Astrocyte (in vitro differentiated cells and primary cell): ENCODE measurements at places on chromosomes 7 and 10.

DNA sequence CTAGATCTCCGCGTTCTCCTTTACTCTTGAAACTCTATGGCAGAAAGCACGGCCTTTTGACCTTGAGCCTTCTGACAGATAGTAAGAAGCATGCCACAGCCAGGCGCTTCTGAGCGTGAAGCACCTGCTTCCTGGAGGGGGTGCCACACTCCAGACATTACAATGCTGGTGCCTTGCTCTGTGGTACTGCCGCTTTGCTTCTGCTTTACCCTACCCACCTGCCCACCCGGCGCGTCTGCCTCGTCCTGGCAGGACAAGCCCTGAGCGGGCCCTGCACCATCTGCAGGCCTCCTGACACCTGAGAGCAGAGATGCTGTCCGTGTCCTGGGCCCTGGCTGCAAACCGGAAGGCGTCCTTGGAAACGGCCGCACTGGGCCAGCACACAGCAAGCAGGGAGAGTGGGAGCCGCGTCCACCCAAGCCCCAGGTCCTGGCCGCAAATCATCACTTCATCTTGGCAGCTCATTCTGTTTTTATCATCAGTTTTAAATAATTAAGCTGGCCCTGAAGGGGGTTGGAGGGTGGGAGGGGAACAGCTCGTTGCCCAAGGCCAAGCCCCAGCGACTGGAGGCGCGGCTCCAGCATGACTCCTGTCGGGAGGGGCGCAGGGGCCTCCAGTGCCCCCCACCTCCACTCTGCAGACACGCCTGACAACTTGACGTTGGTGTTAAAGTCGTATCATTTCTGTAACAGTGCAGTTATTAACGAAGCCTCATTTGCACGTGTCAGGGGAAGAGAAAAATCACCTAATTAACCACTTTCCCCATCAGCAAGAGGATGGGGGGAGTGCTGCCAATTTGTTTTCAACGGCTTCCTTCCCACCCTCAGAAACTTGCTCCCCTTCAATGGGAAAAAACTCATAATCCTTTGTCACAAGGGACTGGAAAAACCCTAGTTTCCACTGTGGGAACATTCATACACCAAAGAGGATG lies 132.2 kb downstream of the MAD1L1 start:
- DNase-seq = no peak

GRCh38 chr7:82335927-82336326 lies 107.7 kb downstream of the CACNA2D1 start:
- peak; percentile 14 for DNase-seq

GRCh38 chr10:100684688-100685235 lies 60.6 kb upstream of the PAX2 start:
- DNase-seq = no peak

- DNase-seq = no peak
Measured at GRCh38 chr10:119139464-119140067, 25.9 kb downstream of the SFXN4 start.

DNA sequence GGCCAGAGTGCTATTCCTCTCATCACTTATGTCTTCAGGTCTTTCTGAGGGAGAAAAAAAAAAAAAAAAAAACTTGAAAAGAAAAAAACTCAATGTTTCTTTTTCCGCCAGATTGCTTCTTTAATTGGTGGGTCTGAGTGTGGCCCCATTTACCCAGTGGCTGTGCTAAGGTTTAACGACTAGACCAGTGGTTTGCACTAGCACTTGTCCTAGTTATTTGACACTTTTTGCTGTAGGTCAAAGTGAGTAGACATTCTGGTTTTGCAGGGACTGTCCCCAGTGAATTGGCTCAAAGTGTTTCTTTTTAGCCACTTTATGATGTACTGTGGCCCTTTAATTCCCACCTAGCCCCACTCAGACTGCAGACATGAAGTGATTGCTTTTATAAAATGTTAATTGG lies 273.3 kb downstream of the PTEN start:
- DNase-seq = no peak

GRCh38 chr7:133310232-133310862 lies 57.5 kb downstream of the EXOC4 start:
- DNase-seq = no peak
